Omental fat pad (tissue), 4 donors: ENCODE measurements at places on chromosomes 1 and 21.

- no peak for DNase-seq
These were observed 157.7 kb downstream of the PIK3R3 start for GRCh38 chr1:45974541-45975269.

GRCh38 chr1:2911421-2912178 is 109.7 kb upstream of the ACTRT2 start:
- DNase-seq: no peak

DNA sequence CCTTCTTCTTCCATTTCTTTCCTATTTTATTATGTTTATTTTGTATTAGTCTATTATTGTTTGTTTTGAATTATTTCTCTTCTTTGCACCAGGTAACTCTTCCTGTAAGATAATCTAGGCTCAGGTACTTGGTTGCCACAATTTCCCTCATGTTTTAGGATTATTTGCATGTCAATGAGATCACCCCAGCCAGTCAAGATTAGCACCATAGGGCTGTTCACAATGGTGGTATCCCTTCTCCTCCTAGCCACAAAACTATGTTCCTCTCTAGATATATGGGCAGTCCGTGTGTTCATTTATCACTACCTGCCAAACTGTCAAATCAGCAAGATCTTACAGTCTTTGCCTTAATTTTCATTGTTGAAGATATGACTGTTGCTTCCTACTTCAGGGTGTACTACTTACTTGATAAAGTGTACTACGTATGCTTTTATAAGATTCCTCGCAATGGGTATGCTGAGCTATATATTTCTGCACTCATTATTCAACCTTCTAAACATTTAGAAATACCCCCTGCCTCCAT is 1536.2 kb downstream of the PLA2G4A start:
- no peak for DNase-seq

GRCh38 chr1:77624102-77624501 is 58.4 kb downstream of the ZZZ3 start:
- no peak for DNase-seq

- DNase-seq: no peak
These were observed 20.2 kb downstream of the C1orf174 start for GRCh38 chr1:3879787-3880428.

GRCh38 chr1:59971464-59971911 is 44.9 kb upstream of the CYP2J2 start:
- DNase-seq: peak; percentile 41

DNA sequence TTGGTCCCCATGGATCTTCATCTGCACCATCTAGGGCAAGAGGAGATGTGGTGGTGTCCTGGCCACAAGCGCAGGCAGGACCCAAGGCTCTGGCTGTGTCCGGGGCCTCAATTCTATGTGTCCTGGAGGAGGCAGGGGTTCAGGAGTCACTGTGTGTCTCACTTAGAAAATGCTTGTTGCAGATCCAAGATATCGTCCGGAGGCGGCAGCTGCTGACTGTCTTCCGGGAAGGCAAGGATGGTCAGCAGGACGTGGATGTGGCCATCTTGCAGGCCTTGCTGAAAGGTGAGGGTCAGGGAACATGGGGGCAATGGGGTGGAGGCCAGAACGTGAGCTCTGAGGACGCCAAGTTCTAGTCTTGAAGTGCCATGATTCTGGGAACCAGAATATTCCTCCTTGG is 29.1 kb downstream of the TRPM2 start:
- DNase-seq: no peak

- DNase-seq: no peak
These were observed 14.6 kb downstream of the FOXD2 start for GRCh38 chr1:47452426-47452825.

DNA sequence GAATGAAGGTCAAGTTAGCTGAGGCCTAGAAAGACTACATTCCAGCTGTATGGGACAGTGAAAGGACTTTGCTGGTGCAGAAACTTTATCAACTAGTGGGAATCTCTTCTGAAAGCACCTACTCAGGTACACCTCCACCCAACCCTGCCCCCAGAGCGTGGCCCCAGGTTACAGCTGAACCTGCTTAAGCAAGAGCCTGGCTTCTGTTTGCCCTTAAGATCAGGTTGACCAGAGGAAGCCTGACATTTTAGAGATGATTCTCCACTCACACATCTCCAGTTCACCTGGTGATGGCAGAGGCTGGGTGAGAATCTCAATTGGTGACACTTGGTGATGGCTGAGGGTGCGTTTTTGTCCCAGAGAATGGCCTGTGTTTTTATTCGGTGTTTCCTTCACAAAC is 24.0 kb downstream of the ELAPOR1 start:
- no peak for DNase-seq
